ENCODE measurements at places on chromosomes 11 and 22.

DNA sequence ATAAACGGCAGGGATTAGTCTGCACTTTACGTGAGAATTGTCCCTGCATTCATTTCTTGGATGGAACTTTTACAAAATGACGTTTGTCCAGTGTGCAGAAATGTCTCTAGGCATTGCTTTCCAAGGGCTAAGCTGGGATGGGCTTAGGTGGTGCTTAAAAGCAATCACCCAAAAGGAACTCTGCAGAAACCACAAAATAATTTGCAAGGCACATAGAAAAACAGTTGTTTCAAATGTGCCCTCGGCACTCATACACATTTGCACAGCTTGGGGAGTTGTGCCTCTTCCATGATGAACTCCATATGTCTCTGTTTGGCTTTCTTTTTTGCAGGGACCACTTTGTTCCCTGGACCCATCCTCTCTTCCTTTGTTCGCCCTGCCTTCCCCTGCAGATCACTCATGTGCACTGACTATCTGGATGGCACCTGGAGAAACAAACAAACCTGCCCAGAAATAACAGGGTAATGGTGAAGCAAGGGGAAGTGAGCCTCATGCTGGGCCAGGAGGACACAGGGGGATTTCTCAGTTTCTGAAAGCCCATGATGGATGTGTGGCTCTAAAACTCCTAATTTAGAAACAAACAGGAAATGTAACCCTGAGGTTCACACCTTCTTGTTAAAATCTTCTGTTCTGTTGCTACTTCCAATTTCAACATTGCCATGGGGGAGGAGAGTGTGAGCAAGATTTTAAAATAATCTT is 150.2 kb downstream of the SNX19 start:
- no peak for DNase-seq

- no peak for DNase-seq
Measured at GRCh38 chr11:65308281-65308891, 6.3 kb upstream of the CDC42EP2 start.

- DNase-seq: no peak
Measured at GRCh38 chr11:117589063-117589462, 208.0 kb downstream of the DSCAML1 start.

- DNase-seq: no peak
Measured at GRCh38 chr11:43145653-43146052, 166.1 kb upstream of the API5 start.

DNA sequence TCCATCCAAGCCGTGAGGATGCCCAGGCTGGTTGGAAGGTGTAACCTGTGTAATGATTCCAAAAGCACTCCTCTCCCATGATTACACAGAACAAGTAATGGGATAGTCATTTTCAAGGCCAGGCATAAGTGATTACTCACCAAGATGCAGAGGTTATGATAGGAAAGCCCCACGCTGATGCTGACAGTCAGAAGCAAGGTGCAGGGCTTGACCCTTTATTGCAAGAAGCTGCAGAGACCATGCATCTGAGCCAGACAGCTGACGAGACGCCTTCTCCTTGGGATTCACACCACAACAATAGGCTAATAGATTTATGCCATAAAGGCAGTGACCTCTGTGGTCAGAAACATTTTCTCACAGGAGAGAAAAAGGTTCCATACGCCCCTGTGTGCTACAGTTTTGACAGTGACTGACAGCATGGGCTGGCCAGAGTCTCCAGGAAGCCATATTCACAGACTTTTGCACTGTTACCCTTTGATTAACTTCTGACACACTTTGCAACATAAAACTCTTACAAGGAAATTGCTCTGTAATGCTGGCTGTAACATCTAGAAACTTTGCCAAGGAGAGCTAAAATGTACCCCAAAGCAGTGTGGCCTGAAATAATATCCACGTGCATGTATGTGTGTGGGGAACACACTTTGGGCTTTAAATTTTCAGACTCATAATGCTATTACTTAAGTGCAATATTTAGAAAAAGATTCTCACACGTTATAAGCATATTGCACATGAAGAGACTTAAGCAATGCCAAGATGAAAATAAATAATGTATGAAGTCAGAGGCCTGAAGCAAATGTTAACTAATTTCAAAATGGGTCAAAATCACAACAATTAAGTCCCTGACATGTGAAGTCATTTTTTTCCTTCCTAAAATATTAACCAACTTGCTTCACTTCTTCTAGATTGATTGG is 1079.0 kb upstream of the TENM4 start:
- no peak for DNase-seq

DNA sequence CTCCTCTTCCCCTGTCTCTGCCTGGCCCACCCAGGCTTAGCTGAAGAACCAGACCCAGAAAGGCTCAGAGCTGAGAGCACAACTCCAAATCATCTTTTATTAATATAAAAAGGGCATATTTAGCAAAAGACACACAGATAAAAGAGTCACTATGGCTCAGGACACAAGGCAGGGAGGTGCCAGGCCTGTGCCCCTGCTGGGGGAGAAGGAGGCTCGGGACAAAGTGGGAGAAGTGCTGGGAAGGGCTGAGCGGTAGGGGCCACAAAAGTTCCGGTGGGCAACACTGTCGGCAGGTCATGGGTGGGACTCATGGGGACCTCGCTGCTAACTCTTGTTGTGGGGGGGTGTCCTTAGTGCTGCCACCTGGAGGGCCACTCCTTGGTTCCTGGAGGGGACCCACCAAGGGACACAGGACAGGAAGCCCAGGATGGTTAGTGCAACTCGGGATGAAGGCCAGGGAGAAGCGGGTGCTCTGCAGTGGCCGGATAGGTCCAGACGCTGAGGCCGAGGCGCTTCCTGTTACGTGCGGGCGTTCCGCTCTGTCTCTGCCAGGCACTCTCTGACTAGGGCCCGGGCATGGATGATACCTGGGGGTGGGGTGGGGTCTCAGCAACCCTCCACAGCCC is 1.4 kb upstream of the PITPNM1 start:
- no peak for DNase-seq

GRCh38 chr11:114171257-114172054 is 111.9 kb downstream of the ZBTB16 start:
- DNase-seq: no peak

- DNase-seq: no peak
Measured at GRCh38 chr11:24747275-24748251, 250.7 kb downstream of the LUZP2 start.

DNA sequence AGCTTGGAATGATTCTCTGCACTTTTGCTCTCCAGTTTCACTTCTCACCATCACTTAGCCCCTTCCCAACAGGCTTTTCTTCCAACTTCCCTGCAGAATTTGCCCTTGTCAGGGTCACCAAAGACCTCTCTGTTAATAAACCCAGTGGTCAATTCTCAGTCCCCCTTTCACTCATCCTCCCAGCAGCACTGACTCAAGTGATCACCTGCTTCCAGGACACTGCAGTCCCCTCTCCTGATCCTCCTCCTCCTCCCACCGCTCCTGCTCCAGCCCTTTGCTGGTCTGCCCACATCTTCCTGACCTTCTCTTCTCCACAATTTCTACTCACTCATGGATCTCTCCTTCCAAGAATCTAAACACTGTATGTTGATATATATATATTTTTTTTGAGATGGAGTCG is 57.9 kb downstream of the SHISAL1 start:
- no peak for DNase-seq

Measured in stimulated activated CD8-positive, alpha-beta memory T cell treated with anti-CD3 and anti-CD28 coated beads, Interleukin-12 subunit alpha, Interleukin-12 subunit beta, amount 100 ng/mL, for 1 hour (primary cell).